ENCODE measurements at places on chromosomes 7 and 10.

GRCh38 chr7:73715648-73716317 is 3.7 kb downstream of the STX1A start:
- DNase-seq: no peak

- DNase-seq: no peak
These were observed 168.3 kb upstream of the AUTS2 start for GRCh38 chr7:69429911-69430383.

DNA sequence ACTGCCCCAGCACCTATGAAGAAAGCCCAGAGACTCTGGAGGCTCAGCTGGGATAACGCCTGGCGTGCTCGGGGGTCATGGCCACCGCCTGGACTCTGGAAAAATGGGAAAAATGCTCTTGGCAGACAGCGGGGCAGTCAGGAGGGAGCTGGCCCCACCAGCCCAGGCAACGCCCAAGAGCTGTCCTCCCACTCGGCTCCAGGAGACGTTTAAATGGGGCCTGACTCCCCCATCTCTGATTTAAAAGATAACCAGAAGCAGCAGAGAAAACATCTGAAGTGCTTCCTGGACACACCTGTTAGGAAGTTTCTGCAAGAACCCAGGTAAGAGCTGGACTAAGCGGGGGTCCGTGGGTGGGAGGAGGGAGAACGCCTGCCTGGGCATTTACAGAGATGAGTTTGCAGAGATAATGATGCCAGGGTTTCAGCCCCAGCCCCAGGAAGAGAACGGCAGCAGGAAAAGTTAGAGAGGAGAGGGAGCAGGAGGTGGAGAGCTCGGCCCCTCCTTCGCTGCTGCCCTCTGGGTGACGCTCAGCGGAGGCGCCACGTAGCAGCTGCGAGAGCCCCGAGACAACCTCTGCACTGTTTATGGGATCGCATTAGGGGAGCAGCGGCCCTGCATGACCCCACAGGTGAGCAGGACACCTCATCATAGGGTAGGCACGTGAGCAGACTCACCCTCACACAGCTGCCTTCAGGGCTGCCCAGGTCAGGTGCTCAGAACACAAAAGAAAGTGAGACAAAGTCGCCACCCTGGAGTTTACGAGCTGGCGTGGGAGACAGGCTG is 83.5 kb upstream of the INSIG1 start:
- DNase-seq: no peak

GRCh38 chr10:44512431-44513022 is 127.6 kb upstream of the CXCL12 start:
- no peak for DNase-seq

- DNase-seq: no peak
These were observed 239.5 kb downstream of the ELMO1 start for GRCh38 chr7:37209195-37209594.

GRCh38 chr7:50721160-50721559 is 61.5 kb downstream of the GRB10 start:
- DNase-seq: no peak

GRCh38 chr10:124131172-124131571 is 37.8 kb upstream of the CHST15 start:
- DNase-seq: no peak

GRCh38 chr10:91798649-91799611 is 704 bp downstream of the TNKS2 start:
- peak; percentile 53 for DNase-seq

- DNase-seq: no peak
These were observed 52.2 kb downstream of the ASB13 start for GRCh38 chr10:5614155-5614721.

DNA sequence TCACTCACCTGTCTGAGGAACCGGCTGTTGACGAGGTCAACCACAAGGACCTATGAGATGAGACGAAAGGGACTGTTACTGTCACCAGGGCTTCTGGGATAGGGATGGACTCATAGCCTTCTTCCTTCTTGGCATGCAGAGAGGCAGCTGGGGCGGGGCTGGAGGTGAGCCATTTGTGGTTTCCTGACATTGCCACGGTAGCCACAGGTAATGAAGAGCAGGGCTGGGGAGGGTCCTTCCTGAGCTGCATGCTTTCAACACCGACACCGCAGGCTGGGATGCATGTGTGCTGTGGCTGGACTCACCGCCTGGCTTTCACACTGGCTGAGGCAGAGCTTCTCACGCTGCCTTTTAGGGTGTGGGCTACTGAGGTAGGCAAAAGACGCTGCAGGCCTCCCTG is 46.4 kb upstream of the MKRN1 start:
- DNase-seq: peak; percentile 6

- DNase-seq: peak; percentile 76
These were observed 9.5 kb downstream of the FAM241B start for GRCh38 chr10:69639291-69640195.

GRCh38 chr10:126061526-126061925 is 165.2 kb downstream of the FANK1 start:
- no peak for DNase-seq

DNA sequence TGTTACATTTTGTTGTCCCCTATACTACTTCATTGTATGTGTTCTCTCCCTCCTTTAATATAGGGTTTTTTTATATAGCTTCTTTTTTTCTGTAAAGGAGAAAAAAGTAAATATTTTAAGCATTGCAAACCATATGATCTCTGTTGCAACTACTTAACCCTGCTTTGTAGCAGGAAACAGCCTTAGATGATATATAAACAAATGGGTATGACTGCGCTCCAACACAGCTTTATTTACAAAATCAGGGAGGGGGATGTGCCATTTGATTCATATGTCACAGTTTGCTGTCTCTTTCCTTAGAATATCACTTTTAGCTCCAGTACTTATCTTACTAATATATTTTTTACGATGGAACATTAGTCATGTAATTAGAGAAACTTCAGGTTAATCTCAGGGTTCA is 155.2 kb upstream of the GNAI1 start:
- DNase-seq: no peak

Data from CD4-positive, alpha-beta T cell treated with Interleukin-12 subunit alpha and Interleukin-12 subunit beta, for 1 hour (primary cell).